ENCODE measurements at places on chromosomes 1 and 21.

GRCh38 chr1:8261398-8261762, 56.5 kb upstream of the SLC45A1 start:
- DNase-seq, result no peak

DNA sequence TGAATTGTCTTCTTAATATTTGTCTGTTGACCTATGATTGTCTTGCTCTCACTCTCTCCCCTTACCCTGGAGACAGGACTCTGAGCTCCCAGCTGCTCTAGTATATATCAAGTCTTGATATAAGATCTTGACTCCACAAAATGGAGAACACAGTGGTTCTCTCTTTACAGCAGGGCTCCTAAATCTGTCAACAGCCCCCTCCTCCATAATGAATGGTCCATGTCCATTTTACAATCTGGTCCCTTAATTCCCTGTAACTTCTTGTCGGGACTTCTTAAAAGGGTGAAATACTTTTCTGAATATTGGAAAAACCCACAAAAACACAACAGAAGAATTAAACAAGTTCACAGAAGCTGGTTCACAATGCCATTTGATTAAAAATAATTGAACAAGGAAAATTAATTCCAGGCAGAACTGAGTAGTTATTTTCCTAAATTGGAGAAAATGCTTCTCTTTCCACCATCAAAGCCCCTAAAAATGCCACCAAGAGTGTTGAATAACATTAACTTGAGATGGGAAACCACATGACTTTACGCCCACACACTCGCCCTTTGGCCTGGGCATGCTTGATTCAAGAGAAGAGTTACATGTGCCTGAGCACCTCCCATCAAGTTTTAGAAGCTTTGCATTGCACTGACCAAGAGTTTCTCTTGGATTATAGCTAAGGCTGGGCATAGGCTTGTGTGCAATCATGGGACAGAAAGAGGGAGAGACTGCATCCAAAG, 109.8 kb downstream of the TOMM20 start:
- DNase-seq, result no peak

DNA sequence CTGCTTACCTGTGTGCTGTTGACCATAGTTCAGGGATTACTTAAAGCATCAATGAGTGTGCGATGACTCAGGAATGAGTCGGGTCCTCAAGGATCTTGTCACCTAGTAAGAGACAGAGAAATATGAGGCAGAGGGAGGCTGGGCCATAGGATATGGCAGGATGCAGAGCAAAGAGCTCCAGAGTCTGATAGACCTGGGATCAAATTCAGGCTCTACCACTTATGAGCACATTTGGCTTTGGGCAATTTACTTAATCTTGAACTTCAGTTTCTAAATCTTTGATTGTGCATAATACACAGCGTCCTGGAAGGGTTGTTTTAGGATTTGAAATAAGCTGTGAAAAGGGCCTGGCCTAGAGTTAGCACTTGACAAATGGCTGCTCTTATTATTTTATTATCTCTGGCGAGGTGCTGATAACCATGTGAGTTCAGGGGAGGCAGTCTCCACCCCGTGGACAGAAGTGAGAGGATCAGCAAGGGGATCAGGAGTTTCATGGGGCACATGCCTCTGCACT, 94.5 kb downstream of the ROR1 start:
- no peak for DNase-seq

DNA sequence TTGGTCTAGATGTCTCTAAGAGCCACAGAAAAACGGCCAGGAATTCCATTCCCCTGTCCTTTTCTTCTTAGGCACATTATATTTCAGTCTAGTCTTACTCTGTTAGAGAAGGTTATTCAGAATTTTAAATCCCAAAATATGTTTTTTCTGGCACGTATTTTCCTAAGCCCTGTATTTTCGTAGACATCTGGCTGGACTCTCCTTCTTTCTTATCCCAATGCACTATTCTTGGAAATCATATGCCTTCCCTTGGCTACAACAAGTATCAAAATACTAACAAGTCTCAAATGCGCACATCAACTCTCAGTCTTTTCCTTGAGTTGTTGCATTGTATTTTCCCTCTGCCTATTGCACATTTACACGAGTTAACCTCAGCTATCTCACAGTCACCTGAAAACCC, 96.2 kb downstream of the DPYD start:
- no peak for DNase-seq

GRCh38 chr21:39084073-39084472, 99.2 kb downstream of the PSMG1 start:
- no peak for DNase-seq

GRCh38 chr21:42480736-42481135, 15.3 kb downstream of the RSPH1 start:
- no peak for DNase-seq

GRCh38 chr1:206578068-206578977, 33.9 kb downstream of the EIF2D start:
- no peak for DNase-seq

All from T-helper 9 cell (primary cell).